ENCODE measurements at places on chromosomes 2 and 18.

- no peak for DNase-seq
Measured at GRCh38 chr18:30957066-30957465, 85.5 kb downstream of the DSC3 start.

DNA sequence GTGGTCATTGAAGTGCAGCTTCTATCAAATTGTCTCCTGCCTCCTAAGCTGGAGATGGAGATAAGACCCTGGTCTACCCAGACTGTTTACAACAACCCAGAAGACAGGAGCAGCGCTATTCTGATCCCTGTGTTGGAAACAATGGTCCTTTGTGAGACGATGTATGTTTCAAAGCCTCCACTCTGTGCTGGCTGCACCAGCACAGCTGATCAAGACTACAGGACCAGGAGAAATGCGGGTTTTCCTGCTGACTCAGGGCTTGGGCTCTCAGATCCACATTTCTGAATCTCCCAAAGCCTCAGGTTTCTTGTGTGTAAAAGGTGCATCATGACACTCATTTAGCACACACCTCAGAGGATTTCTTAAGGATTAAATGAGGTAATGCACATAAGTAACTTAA lies 92.0 kb downstream of the POU3F3 start:
- DNase-seq: no peak

DNA sequence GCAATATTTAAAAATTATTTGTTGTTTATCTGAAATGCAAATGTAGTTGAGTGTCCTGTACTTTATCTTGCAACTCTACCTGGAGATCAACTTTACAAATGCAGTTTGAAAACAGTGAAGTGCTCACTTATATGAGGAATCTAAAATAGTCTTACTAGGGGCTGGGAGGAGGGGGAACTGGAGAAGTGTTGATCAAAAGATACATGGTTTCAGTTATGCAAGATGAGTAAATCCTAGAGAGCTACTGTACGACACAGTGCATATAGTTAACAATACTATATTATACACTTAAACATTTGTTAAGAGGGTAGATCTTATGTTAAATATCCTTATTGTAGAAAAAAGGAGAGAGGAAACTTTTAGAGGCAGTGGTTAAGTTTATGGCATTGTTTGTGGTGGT lies 241.9 kb downstream of the BCL11A start:
- no peak for DNase-seq

- DNase-seq: peak; percentile 71
Measured at GRCh38 chr2:161250864-161251436, 57.3 kb upstream of the PSMD14 start.

DNA sequence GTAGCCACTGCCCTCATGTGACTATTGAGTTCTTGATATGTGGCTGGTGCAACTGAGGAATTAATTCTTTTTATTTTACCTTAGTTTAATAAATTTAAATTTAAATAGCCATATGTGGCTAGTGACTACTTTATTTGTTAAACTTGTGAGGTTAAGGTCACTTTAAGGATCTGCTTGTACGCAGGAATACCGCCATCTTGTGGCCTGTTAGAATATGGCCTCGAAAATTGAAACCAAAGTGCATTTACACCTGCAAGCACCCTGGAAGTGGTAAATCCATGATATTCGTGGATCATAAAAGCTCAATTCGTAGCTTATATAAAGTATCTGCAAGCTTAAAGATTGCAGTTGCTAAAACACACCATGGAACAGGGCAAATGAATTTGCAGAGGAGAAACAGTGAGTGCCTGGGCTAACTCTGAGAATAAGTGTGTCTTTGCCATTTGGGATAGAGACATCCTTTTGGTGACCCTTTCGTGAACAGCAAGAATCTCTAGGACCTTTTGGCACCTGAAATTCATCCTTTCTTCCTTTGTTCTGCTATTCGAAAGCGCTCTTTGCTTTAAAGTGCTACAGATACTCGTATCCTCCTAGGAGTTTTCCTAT lies 59.9 kb upstream of the REG3A start:
- DNase-seq: peak; percentile 35

DNA sequence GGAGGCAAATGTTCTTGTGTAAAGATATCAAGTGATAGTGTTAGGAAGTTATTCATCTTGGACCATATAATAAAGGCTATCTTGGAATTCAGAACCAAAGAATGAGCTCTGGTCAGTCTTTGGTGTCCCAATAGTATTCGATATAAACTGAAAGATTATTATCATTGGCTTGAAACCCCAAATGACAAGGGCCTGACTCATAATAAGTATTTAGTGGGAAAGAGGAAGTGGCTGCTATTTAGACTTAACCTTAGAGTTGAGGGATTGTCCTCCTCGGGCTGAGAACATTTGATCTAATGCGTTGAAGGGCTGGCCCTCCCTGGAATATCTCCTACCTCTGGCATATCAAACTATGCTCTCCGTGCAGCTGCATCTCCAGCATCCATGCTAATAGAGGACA lies 67.5 kb downstream of the CDH20 start:
- no peak for DNase-seq

- no peak for DNase-seq
Measured at GRCh38 chr18:47422524-47422923, 171.1 kb upstream of the SKOR2 start.

DNA sequence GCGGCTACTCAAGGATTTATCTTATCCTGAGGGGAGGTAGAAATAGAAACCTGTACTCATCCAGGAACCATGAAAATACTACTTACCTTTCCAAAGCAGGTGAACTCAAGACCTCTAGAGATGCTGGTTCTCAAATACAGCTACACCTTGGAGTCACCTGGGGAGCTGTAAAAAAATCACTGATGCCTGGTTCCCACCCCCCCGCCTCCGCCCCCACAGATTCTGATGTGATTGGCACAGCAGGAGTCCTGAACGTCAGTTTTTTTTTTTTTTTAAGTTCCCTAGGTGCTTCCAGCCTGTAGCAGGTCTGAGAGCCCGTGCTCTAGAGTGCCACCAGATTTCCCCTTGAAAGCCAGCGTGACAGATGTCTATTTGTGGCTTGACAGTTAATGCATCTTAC lies 113.6 kb downstream of the MRO start:
- DNase-seq: peak; percentile 83

DNA sequence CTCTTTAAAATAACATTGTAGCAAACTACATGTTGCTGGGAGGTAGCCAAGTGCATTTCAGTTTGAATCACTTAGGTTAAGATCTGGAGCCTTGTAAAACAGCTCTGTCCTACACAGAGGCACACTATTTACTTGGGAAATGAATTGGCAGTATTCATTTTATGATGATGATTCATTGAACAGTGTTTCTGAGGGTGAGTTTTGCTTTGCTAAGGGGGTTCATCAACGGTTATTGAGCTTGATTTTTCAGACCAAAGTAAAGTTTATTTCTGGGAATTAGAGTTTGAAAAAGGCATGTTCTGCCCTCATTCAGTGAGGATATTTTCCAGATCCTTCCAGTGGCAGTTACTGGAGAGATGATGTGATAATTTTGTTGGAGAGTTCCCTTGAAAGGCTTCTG lies 55.6 kb downstream of the CCDC85A start:
- no peak for DNase-seq

DNA sequence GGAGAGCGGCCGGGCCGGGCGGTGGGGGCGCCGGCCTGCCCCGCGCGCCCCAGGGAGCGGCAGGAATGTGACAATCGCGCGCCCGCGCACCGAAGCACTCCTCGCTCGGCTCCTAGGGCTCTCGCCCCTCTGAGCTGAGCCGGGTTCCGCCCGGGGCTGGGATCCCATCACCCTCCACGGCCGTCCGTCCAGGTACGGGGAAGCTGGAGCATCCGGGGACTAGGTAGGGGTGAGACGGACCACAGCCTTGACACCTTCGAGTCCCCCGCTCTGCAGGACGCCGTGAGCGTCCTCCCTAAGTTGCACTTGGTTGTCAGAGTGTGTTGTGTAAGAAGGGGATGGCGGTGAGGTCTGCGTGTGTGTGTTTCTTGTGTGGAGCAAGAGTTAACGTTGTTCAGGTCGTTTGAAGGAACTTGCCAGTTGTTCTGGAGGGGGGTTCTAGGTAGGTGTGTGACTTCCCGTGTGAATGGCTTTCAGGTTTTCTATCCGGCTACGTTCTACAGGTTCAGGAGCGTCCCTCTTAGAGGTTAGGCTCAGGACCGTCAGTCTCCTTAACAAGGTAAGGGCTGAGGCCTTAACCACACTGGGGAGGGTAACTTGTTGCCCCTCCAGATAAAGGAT lies 393 bp downstream of the IL1R1 start:
- no peak for DNase-seq

DNA sequence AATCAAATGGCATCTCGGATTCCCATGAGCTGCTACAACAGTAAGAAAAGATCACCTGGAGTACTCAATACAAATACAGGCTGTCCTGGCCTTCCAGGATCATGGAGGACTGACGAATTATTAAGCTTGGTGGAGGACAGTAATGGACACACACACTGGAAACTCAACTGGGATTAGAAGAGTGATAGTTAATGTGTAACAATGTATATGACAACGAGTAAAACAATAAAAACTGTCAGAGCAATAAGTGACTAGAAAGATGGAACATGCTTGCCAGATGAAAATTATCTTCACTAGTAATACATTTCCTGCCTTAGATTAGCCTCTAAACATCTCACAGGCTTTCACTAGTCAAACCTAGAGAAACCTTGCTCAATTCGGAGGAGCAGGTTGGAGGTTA lies 49.2 kb upstream of the CDH20 start:
- no peak for DNase-seq
